Effector memory CD4-positive, alpha-beta T cell (primary cell): ENCODE measurements at places on chromosomes 7 and 10.

DNA sequence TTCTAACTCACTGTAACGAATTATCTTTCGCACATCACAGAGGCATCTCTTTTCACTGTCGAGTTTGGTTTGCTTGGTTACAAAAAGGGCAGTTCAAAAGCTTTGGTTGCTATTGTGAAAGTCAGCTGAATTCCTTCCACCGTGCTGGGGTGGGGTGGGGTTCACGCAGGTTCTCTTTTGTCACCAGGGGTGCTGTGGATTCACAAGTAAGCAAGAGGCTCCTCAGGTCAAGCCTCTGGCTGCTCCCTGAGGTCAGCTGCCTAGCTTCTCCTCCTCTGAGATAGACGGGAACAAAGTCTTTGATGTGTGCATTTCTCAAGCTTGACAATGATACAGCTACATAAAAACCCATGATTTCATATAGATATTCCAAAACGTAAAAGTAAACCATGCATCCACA is 47.7 kb downstream of the EGFR start:
- no peak for DNase-seq

GRCh38 chr10:79093658-79094411 is 25.1 kb downstream of the ZMIZ1 start:
- no peak for DNase-seq

DNA sequence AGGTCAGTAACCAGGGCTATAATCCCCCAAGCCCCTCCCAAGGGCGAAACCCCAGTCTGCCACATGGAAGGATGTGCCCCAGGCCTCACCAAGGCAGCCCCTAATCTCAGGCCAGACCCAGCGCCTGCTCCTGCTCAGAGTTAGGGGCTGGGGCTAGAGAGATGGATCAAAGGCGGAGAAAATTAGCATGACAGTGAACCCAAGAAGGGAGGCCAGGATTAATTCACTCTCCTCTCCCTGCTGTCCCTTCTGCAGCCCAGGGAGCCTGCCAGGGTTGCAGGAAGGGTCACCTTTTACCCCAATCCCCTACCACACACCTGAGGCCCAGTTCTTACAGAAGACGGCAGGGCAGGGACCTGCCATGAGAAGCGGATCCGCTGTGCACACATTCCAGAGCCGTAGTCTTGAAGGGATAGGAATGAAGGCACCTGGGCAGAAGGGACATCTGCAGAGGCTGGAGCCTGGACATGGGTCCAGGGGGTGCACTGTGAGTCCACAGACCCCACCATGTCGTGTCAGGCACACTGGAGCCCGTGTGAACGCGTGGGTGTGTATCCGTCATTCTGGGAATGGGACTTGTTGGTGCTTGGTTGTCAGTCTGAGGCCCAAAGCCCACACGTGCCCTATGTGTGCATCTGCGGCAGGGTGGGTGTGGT is 11.9 kb upstream of the ZMIZ1 start:
- no peak for DNase-seq

GRCh38 chr10:112855134-112855533 is 94.9 kb upstream of the TCF7L2 start:
- DNase-seq: no peak

DNA sequence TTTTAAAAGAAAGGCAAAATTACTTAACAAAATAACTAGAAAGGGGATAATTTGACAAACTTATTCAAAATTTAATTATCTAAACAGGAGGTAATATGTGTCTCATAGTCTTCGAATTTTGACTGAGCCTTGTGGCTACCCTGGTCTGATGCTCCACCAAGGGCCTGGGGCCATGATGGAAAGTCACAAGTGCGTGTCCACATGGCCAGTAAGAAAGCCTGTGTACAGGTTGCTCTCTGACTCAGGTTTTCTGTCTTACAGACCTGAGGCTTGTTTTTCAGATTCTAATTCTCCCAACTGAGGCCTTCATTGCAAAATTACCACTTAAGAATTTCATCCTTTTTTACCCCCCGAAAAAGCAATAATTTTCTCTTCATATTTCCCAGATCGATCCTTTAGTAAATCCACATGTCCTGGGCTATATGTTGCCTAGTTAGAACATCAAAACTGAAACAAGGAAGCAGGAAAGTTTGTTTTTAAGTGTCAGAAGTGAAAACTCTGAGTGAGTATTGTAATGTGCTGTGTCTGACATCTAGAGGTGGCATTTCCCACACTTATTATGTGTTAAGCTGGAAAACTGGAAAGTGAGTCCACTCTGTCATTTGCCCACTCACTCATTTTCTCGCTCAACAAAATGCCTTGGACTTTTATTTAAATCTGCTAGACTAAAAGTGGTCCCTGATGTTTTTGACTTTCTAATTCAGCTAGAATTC is 10.0 kb downstream of the CYP3A43 start:
- DNase-seq: no peak

DNA sequence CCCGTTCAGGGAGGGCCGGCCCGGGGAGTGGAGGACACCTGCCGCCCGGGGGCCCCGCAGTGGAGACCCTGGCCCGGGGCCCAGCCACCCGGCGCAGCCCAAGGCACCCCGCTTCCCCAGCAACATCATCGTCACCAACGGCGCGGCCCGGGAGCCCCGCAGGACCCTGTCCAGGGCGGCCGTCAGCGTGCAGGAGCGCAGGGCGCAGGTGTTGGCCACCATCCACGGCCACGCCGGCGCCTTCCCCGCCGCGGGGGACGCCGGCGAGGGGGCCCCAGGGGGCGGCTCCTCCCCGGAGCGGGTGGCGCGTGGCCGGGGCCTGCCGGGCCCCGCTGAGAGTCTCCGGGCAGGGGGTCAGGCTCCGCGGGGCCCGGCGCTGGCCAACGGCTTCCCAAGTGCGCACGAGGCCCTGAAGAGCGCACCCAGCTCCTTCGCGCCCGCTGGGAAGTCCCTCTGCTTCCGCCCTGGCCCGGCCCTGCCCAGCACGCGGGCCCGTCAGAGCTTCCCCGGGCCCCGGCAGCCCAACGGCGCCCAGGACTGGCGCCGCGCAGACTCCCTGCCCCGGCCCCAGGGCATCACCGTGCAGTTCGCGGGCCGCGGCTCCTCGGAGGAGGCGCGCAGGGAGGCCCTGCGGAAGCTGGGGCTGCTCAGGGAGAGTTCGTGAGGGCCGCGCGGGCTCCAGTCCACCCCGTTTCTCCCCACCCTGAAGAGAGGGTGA is 46.7 kb downstream of the PROSER2 start:
- no peak for DNase-seq

- no peak for DNase-seq
Measured at GRCh38 chr7:85023916-85024315, 162.9 kb downstream of the SEMA3D start.

DNA sequence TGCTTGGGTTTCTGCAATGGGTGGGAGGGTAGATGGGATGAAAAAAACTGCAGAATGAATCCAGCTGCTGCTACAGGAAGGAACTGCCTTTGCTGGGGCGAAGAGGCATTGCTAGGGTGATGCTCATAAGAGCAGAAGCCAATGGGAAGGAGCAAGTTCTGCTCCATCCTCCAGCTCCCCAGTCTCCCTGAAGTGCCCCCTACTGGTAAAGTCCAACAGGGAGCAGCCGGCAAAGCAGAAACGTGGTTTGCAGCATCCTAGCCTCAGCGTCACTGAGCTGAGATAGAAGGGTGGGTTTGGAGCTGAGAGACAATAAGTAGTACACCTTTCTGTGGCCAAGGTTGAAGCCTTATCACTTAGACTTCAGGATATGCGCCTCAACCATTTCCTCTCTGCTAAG is 220.5 kb downstream of the CCSER2 start:
- DNase-seq: no peak

- DNase-seq: no peak
Measured at GRCh38 chr10:107356396-107356795, 191.9 kb upstream of the SORCS1 start.

- no peak for DNase-seq
Measured at GRCh38 chr10:119826771-119827170, 45.9 kb downstream of the MCMBP start.

DNA sequence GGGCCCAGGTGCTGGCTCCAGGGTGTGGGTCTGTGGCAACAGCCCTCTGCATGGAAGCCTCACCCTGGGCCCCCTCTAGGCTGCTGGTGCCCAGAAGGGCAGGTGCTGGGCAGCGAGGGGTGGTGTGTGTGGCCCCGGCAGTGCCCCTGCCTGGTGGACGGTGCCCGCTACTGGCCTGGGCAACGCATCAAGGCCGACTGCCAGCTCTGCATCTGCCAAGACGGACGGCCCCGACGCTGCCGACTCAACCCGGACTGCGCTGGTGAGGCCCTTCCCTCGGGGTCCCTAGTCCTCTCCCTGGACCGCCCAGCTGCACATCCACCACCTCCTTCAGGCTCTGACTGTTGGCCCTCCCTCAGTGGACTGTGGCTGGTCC is 18.8 kb upstream of the ZNF467 start:
- no peak for DNase-seq

DNA sequence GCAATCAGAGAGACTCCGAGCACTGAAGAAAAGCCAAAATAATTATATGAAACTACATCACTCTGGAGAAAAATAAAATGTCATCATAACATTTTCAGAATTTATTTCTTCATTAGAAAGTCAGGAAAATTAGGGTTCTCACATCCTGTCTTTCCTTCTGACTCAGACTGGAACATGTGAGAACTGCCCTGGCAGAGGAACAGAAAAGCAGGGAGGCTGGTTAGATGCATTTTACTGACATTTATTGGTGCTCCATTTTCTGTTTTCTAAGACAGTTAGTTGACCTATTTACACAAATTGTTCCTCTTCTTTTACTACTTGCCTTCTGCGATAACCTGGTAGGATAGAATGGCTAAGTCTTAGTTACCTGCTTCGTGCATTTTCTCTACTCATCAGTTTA is 58.6 kb upstream of the ANK3 start:
- no peak for DNase-seq

GRCh38 chr7:159177284-159177953 is 32.8 kb upstream of the VIPR2 start:
- no peak for DNase-seq

DNA sequence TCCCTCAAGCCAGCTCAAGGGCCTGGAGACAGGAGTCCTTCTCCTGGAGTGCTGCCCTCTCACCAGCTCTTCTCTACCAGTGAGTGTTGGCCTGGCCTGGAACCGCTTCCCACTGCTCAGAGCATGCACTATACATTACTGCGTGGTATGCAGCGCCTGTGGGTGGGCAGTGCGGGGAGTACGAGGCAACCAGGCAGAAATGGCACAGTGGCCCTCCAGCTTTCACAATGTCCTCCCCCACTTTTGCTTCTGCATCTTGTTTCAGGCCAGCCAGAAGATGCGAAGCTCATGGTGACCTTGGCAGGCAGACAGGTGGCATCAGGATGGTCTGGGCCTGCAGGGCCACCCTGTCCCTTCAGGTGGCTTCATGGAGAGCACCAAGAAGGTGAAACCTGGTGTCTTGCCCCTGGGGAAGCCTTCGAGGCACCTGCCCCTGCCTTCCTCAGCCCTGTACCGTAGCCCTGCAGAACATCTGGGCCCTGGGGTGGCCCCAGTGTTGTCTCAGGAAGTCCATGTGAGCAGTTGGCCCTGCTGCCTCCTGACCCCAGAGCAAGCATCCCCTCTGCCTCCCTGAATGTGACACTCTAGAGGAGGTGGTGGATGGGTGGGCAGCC is 35.8 kb downstream of the RASGEF1A start:
- DNase-seq: no peak

DNA sequence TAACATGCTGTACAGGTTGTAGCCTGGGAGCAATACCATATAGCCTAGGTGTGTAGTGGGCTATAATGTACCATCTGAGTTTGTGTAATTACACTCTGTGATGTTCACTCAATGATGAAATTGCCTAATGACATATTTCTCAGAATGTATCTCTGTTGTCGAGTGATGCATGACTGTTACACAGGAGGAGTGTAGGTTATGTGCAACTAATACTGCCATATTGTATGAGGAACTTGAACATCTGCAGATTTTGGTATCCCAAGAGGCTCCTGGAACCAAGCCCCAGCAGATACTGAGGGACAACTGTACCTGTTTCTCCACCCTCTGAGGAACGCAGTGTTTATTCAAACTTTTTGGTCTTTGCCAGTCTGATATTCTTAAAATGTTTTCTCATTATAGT is 38.6 kb downstream of the NACAD start:
- DNase-seq: no peak

GRCh38 chr10:96188916-96189315 is 58.8 kb downstream of the ZNF518A start:
- no peak for DNase-seq

DNA sequence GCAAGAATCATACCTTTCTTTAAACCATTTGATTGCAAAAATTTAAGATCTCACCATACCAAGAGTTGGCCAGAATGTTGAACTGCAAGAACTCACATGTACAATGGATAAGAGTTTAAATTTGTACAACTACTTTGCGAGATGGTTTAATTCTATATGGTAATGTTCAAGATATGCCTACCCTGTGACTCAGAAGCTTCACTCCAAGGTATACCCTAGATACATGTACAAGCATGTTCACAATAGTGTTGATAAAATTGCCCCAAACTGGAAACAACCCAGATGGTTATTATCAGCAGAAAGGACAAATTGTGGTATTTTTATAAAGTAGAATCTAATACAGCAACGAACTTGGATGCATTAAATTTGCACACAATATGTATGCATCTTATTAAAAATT is 25.1 kb upstream of the RAB18 start:
- no peak for DNase-seq

- DNase-seq: no peak
Measured at GRCh38 chr10:22978287-22978686, 50.4 kb downstream of the ARMC3 start.

- DNase-seq: no peak
Measured at GRCh38 chr10:131692686-131693334, 208.0 kb upstream of the PPP2R2D start.

DNA sequence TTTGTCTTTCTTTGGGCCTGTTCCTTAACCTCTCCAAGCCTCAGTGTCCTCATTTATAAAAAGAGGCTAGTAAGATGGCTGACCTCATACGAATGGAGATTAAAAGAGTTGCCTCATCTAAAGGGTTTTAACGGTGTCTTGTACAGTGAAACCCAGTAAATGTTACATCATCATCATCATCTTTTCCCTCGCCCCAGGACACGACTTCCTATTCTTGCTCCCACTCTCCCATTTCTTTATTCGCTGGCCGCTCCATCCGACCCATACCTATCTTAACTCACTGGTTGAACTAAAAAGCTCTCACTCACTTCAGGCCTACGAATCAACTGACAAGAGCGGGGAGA is 554 bp downstream of the FRA10AC1 start:
- peak; percentile 2 for DNase-seq

DNA sequence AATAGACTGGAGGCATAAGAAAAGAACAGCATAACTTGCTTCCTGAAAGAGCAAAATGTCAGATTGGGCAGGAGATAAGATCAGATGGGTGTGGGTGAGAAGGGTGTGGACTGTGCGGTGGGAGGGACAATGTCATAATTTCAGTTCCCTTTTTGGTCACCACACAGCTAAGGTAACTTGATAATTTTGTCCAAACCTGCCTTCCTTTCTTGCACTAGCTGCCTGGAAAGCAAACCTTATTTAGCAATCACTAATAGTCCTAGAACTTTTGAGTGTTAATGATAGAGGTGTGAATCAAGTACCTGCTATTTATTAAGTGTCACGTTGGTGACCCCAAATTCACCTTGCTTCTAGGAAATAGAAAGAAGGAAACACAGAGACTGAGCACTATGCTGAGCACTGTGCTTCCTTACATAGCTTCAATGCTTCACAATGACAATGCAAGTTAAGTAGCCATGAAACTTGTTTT is 72.4 kb upstream of the SP4 start:
- peak; percentile 29 for DNase-seq

- no peak for DNase-seq
Measured at GRCh38 chr7:155166673-155167370, 96.7 kb downstream of the HTR5A start.
